Lower lobe of right lung (tissue), 2 donors: ENCODE measurements at places on chromosomes 5 and 9. TPM values are rescaled to one million over a fixed set of nuclear protein-coding genes. Genes with fewer than 3 reads are reported as not detected.

CDC20B gene
- total RNA-seq = 0.24 TPM

C5orf15 gene
- 31.1 TPM for total RNA-seq

LPAR1 gene
- total RNA-seq = 23.2 TPM

ORM2 gene
- 3.1 TPM for total RNA-seq

WNT8A gene
- total RNA-seq = not detected

CDH9 gene
- not detected for total RNA-seq

CDX1 gene
- not detected for total RNA-seq

PTPN3 gene
- total RNA-seq = 13.4 TPM

DNA sequence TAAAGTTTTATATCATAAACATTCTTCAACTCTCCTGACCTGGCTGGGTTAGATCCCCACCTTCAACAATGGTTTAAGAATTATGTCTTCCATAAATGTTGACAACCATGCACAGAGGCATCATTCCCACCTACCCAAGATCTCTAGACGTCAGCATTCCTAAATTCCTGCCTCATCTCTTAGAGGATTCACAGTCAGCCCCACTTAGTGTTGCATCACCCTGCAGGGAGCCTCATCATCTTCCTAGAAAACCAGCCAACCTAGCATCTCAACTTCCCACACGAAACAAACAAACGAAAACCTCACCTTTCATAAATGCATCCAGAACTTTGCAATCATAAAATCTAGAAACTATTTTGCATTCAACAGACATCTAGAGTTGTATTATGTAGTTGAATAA is 816.1 kb upstream of the C9orf72 start:
- DNase-seq = no peak

DNA sequence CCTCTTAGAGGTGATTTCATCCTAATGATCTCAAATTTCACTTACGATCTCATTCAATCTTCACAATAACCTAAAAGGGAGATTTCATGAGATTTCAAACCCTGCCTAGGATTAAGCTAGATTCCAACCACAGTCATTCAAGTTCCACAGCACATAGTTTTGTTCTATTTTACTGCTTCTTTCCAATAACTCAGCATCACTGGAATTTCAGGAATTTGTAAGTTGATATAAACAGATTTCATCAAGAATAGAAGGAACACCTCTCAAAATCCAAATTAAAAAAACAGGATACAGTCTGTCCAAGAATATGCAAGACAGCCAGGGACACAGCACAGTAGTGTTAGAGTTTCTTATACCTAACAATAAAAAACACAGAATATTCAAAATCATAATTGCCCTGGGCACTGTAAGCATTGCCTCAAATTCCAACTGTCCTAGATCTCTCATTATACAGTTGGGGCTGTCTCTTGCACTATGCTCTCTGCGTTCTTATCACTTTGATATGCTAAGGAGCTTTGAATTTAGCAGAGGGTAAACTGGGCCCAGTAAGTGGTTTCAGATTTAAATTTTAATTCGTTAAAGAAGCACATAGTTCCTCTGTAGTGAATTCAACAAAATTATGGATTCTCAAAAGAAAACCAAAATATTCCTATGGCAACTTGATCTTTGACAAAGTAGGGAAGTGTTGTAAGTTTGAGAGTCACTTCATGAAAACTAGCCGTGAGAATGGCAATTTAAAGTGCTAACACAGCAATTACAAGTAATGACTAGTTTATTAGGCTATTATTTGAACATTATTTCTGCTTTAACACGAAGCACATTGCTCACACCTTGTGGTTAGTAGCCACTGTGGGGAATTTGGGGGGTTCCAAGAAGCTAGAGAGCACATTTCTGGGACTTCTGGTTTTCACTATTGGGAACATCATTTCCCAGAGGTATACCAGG is 478.6 kb upstream of the C9orf72 start:
- DNase-seq = no peak

DNA sequence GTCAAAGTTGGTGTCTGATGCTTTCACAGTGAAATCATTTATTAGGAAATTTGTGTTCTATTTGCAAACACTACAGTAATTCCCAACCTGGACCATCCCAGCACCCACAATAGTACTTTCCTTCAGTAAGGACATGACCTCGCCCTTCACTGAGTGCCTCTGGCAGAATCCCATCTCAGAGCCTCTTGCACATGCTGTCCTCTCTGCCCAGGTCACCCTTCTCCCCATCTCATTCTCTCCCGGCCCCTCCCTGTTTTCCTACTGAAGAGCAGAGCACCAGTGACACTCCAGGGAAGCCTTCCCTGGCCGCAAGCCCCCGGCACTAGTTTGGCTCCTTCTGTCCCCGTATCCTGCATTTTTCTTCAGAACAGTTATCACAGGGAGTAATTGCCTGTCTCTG is 220.4 kb downstream of the MAPKAP1 start:
- peak; percentile 55 for DNase-seq

GRCh38 chr9:76676857-76677256 is 87.4 kb upstream of the PCA3 start:
- no peak for DNase-seq

- no peak for DNase-seq
Observed at GRCh38 chr5:172441262-172441751, 13.0 kb downstream of the SH3PXD2B start.

GRCh38 chr5:79318935-79319614 is 83.1 kb downstream of the JMY start:
- no peak for DNase-seq

DNA sequence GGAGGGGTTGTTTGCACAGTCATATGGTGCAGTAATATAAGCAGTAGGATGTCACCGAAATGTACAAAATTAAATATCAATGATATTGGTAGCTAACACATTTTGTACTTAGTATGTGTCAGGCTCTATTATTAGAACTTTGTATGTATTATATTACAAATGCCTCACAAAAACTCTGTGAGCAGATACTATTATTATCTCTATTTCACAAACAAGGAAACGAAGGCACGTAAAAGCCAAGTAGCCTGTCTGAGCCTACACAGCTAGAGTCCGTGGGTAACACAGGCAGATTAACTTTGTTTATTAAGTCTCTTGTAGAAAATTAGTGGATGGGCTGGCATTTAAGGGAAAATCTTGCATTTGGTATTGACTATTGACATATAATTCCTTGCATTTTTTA is 284.3 kb upstream of the DAB2 start:
- no peak for DNase-seq

DNA sequence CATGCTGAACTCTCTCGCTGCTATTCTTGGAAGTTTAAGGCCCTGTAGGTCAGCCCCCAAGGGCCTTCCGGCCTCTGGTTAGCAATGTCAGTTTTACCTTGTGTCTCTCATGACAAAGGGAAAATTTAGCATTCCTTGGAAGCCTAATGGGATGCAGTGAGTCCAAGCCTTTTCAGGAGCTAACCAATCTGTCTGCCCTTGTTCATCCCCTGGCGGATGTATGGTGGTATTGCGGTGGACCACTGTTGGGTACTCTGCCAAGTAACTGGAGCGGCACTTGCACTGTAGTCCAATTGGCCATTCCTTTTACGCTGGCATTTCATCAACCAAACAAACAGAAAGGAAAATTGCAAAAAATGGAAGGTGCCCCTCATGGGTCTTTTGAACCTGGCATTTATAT is 318.4 kb upstream of the NMUR2 start:
- DNase-seq = no peak

DNA sequence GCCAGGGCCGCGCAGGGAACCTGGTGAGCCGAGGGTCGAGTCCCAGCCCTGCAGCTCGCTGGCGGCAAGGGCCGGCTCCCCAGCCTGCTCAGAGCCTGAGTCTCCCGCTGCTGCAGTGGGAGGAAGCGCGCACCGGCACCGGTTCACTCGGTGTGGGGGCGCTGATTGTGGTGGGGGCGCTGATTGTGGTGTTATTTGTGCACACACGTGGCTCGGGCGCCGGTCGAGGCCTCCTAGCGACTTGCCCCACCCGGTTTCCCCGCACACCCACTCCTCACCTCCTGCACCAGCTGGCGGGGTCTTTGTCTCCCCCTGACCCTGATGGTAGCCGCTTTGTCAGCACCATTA is 266.7 kb downstream of the NSG2 start:
- DNase-seq = no peak

DNA sequence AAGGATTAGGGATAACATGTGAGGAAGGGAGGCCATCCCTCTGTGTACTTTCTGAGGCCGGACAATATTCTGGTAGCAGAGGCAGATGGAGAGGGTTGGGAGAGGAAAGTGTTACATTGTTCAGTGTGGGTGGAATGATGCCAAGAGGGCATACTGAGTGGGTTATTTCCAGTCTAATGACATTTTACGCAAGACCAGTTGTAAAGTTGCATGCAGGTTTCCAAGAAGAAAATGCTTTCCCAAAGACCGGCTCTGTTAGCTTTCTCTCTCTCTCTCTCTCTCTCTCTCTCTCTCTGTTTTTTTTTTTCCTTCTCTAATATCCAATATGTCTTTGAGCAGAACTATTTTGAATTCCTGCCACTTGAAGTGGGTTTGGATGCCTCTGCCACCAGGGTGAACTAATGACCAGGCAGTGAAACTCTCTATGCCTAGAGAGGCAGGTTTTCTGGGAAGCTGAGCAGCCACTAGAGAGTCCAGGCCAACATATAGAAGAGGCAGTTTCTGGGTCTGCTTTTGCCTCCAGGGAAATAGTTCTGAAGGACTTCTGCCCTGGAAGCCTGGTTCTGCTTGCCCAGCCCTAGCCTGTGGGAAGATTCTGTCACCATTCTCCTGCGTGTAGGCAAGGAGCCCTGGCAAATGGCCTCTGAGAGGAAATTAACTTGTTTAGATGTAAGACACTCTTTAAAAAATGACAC is 24.4 kb upstream of the ZNF366 start:
- DNase-seq = no peak

GRCh38 chr5:24591426-24591825 is 53.4 kb downstream of the CDH10 start:
- no peak for DNase-seq

DNA sequence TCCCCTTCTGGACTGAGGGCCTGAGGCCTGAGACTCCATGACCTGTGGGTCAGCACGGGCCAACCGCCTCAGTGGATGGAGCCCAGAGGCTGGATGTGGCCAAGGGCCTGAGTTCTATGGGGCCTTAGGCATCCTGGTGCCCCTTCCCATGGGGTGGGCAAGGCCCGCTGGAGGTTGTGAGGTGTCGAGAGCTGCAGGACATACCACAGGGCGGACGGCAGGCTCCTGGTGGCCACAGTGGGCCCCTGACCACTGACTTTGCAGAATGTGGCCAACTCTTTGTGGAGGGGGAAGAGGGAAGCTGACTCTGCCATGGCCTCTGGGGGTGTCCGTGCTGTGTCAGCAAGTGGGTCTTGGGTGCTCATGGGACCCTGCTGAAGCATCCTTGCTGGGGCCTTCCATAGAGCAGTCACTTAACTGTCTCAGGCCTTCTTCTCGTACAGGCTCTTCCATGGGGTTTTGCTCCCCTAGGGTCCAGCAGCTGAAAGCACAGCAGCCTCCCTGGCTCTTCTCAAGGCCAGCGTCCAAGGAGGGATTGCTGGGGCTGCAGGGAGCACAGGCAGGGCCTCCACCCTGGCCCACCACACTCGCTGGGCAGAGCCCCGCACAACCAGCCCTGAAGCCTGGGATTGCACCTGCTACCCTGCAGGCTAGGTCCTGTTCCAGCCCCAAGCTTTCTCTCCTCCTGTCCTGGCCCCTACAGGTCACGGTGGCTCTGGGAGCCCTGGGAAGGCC is 21.6 kb upstream of the SLC9A3 start:
- peak; percentile 37 for DNase-seq

DNA sequence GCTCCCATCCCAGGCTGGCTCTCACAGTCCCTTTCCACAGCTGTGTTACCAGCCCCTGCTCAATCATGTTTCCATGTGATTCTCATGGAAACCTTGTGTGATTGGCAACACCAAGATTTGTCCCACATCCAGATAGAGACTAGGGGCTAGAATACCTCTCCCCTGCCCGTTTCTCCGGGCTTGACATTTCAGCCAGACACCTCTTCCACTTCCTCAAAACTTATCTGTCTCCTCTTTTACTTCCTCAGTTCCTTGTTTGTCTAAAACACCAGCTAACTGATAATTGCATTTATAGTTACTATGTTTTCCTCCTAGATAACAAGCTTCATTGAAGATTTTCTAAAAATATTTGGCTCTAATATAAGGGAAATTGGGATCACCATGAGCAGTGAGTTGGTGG is 16.6 kb upstream of the KCNMB1 start:
- no peak for DNase-seq

DNA sequence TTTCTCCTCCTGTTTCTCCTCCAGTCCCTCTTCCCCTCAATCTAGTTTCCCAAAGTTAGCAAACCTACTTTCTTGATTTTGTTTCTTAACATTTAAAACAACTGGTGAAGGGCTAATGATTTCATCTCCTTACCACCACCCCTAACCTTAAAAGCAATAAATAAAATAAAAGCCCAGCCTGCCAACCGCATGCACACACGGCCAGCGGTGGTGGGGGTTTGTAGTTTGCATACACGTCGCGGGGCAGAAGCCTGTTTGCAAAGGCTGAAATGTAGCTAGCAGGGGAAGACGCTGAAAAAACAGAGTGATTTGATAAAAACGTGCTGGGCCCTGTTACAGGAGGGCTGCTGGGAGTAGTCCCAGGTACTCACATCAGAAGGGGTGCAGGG is 1.9 kb upstream of the DMRT2 start:
- no peak for DNase-seq

DNA sequence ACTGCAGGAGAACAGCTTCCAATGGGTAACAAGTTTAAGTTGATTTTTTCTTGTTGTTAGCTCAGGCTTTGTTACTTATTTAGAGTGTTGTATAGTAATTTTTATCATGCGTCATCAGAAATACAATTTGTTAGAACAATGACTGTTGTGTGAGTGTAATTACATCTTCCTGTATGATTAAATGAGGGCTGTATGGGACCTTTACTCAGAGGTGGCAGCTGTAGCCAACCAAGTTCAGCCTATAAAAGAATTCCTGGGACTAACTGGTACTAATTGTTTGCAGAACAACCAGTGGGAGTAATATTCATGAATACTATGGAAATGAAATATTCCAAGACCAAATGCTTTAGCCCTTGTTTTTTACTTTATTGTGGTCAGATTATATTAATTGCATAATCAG is 30.8 kb upstream of the TJP2 start:
- DNase-seq = no peak

- no peak for DNase-seq
Observed at GRCh38 chr5:137470111-137470920, 28.8 kb downstream of the SPOCK1 start.

DNA sequence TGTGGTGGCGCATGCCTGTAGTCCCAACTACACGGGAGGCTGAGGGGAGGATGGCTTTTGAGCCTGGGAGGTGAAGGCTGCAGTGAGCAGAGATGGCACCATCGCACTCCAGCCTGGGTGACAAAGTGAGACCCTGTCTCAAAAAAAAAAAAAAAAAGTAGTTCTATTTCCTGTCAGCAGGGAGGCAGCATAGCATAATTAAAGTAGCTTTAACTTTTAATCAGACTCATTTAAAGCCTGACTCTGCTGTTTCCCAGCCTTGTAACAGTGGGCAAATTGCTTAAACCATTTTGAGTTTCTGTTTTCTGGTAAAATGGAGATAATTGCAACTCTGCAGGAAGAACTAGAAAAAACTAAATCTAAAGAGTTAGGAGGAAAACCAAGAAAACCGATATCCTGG is 31.2 kb downstream of the CNOT6 start:
- no peak for DNase-seq

GRCh38 chr9:74245866-74246497 is 251.2 kb upstream of the RORB start:
- DNase-seq = no peak

- DNase-seq = no peak
Observed at GRCh38 chr5:121399879-121400278, 451.8 kb upstream of the FTMT start.

- peak; percentile 74 for DNase-seq
Observed at GRCh38 chr5:142770650-142771609, 753 bp downstream of the ARHGAP26 start.
